Suprapubic skin (tissue), 4 donors: ENCODE measurements at places on chromosomes 13 and 19.
A peak's percentile ranks its signal among the peaks of the same experiment; 100 is the strongest.

GRCh38 chr19:51560339-51560738 lies 10.7 kb upstream of the ZNF175 start:
- no peak for DNase-seq
- no peak overlapping the region for H3K27ac ChIP-seq
- H3K4me3 ChIP-seq = no peak overlapping the region
- H3K27me3 ChIP-seq = peaks cover 50% of the 10 kb centered on the region
- H3K36me3 ChIP-seq = no peaks in the 10 kb centered on the region
- H3K4me1 ChIP-seq = no peaks in the 10 kb centered on the region

GRCh38 chr13:51479199-51479523 lies 26.3 kb upstream of the INTS6 start:
- no peaks in the 10 kb centered on the region for H3K4me1 ChIP-seq
- no peak overlapping the region for H3K27ac ChIP-seq
- no peak overlapping the region for H3K4me3 ChIP-seq
- H3K36me3 ChIP-seq = no peaks in the 10 kb centered on the region

DNA sequence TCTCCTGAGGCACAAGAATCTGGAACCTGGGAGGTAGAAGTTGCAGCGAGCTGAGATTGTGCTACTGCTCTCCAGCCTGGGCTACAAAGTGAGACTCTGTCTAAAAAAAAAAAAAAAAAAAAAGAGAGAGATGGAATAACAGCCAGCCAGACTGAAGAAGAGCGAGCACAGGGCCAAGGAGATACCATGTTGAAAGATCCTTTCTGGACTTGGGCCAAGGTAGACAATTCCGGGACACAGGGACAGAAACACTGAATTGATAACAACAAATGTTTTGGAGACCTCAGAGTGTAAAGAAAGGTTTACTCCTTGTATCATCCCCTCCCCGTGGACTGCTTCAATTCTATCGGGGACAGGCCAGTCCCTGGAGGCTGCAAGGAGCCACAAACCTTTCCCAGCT lies 4.6 kb downstream of the LPAR2 start:
- no peak overlapping the region for H3K27ac ChIP-seq
- peaks cover 8% of the 10 kb centered on the region for H3K36me3 ChIP-seq
- no peaks in the 10 kb centered on the region for H3K27me3 ChIP-seq
- H3K4me3 ChIP-seq = no peak overlapping the region

GRCh38 chr19:23762884-23763711 lies 4.4 kb upstream of the ZNF681 start:
- H3K4me1 ChIP-seq = peaks cover 13% of the 10 kb centered on the region
- peak overlapping the region; percentile 76 for H3K27ac ChIP-seq
- peak overlapping the region; percentile 72 for H3K4me3 ChIP-seq
- H3K36me3 ChIP-seq = no peaks in the 10 kb centered on the region

GRCh38 chr13:93151277-93151676 lies 75.3 kb upstream of the GPC6 start:
- DNase-seq = no peak
- H3K4me1 ChIP-seq = no peaks in the 10 kb centered on the region
- H3K36me3 ChIP-seq = no peaks in the 10 kb centered on the region
- no peaks in the 10 kb centered on the region for H3K27me3 ChIP-seq

DNA sequence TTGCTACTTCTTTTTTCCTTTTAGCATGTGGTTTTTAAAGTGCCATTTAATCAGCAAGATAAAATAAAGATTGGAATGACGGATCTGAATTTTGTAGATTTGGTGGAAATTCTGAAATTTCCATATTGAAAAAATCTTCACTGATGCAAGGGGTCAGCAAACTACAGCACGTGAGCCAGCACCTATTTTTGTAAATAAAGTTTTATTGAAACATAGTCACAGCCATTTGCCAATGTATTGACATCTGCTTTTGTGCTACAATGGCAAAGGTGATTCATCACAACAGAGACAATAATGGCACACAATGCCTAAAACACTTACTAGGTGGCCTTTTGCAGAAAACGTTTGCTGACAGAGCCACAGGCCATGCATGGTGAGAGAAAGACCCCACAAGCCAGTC lies 226.4 kb downstream of the ABCC4 start:
- DNase-seq = no peak
- H3K4me3 ChIP-seq = no peak overlapping the region
- H3K36me3 ChIP-seq = peaks cover 19% of the 10 kb centered on the region
- H3K27me3 ChIP-seq = no peaks in the 10 kb centered on the region
